ENCODE measurements at places on chromosomes 5 and 9.

DNA sequence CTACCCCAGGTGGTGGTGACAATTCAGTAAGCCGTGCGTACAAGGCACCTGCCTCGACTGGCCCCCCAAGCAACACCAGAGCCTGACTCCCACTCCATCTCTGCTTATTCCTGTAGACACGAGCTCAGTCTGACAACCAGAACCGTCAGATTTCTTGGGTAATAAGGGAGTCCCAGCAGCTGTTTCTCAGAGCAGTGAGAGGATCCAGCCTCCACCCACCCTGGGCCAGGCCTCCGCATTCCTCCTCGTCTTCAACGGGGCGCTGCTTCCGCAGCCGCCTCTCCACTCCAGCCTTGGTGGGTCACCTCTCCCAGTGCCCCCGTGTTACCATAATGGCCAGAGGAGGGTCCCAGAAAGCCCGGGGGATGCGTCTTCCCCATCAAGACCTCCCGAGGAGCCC, 27.7 kb upstream of the GFPT2 start:
- no peak for DNase-seq

- DNase-seq, result no peak
Observed at GRCh38 chr5:5270958-5271785, 131.0 kb downstream of the ADAMTS16 start.

GRCh38 chr9:91516777-91517176, 93.1 kb upstream of the NFIL3 start:
- DNase-seq, result no peak

DNA sequence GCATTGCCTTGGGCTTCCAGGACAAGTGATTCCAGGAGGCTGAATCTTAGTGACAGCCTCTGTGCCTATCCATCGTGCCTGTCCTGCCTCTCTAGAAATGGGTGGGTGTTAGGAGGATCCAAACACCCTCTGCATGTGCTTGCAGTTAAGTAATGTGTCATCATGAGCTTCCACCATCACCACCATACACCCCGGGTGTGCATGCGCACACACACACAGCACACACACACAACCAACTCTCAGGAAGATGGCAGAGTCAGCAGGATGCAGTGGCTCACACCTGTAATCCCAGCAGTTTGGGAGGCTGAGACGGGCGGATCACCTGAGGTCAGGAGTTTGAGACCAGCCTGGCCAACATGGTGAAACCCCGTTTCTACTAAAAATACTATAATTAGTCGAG, 22.8 kb upstream of the CERCAM start:
- no peak for DNase-seq

DNA sequence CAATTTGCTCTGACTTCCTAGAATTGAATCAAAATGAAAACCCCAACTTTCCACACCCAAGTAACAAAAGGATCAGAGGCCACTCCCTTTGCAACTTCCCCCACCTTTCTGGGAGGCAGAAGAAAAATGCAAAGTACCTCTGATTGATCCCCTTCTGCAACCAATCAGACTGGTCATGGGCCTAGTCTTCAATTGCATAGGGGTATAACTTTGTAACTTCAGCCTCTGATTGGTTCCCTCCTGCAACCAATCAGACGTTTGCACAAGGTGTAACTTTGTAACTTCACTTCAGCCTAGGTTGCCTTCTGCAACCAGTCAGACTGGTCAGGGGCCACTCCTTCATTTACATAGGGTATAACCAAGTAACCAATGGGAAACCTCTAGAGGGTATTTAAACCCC, 38.3 kb upstream of the CNOT6 start:
- DNase-seq, result no peak

DNA sequence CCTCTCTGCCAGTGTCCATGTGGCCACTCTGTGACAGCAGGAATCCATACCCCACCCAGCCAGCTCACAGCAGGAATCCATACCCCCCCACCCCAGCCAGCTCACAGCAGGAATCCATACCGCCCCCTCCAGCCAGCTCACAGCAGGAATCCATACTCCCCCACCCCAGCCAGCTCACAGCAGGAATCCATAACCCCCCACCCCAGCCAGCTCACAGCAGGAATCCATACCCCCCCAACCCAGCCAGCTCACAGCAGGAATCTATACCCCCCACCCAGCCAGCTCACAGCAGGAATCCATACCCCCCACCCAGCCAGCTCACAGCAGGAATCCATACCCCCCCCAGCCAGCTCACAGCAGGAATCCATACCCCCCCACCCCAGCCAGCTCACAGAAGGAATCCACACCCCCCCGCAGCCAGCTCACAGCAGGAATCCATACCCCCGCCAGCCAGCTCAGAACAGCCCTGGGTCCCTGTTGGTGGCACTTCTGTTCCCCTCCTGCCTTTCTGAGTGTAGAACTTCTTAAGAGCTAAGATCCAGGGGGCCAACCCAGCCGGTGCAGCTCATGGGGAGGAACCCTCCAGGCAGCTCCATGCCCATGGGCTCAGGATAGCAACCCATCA, 8.4 kb upstream of the RXRA start:
- DNase-seq, result no peak

- DNase-seq, result no peak
Observed at GRCh38 chr5:123802298-123802951, 290.4 kb downstream of the CSNK1G3 start.

GRCh38 chr5:66597183-66597757, 1.1 kb downstream of the MAST4 start:
- DNase-seq, result peak; percentile 18

DNA sequence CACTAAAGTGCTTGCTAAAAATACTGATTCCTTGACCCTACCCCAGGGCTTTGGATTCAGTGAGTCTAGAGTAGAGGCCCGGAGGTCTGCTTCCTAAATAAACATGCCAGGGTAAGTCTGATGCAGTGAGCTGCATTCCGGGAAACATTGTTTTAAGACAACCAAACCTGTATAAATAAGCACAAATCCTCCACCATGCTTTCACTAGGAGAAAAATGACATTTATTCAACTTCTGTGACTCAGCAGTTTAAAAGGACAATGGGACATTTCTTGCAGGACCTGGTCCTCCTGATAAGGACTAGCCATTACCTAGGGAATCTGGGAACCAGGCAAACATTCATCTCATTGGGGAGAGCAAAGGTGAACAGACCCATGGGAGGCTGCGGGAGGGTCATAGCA, 335.3 kb downstream of the MLLT3 start:
- DNase-seq, result no peak

GRCh38 chr9:133562611-133563290, 28.2 kb downstream of the ADAMTSL2 start:
- DNase-seq, result no peak

DNA sequence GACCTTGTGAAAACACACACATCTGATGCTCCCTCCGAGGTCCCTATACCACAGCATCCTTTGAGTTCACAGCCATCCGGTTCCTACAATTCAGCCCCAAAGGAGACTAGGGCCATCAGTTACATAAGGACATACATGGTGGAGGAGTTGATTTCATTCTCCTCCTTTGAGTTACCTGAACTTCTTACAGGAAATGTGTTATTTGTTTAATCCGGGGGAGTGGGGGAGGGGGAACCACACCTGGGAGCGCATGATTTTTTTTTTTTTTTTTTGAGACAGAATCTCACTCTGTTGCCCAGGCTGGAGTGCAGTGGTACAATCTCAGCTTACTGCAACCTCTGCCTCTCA, 30.7 kb downstream of the SEMA4D start:
- no peak for DNase-seq

- DNase-seq, result no peak
Observed at GRCh38 chr5:21680641-21681040, 1172.5 kb downstream of the CDH12 start.

GRCh38 chr9:99459919-99460318, 237.8 kb downstream of the SEC61B start:
- no peak for DNase-seq

GRCh38 chr5:78899922-78900362, 85.2 kb downstream of the ARSB start:
- peak; percentile 22 for DNase-seq

DNA sequence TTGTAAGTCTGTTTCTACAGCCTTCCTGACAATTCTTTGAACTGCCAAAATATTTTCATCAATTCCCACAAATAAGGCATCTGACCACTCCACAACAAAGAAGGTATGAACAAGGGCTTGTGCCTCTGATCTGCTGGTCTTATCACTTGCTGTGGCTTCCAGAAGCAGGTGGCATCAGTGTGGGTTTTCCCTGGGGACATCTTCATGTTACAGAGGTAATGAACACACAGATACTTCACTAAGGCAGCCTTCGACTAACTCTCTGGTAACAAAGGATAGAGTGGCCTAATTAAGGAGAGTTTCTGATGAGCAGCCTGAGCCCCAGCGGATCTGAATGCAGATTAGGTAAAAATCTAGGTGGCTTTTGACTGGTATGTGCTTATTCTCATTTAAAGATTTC, 15.2 kb upstream of the ERAP2 start:
- no peak for DNase-seq

GRCh38 chr5:33417632-33418031, 23.1 kb upstream of the TARS1 start:
- no peak for DNase-seq

- no peak for DNase-seq
Observed at GRCh38 chr5:157137691-157138090, 5.0 kb downstream of the MED7 start.

DNA sequence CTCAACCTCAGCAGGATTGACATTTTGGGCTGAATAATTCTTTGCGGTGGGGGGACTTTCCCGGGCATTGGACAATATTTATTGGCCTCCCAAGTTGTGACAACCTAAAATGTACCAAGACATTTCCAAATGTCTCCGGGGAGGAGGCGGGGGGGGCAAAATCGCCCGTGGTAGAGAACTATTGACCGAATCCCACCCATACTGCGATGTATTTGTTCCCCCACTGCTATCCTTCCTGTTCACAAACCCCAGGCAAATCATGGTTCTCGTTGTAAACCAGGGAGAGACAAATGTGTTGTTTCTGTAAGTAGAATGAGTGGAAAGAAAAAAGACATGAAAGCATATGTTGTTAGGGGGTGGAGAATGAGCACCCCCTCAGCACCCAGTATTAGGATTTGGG, 141.9 kb downstream of the PSAT1 start:
- DNase-seq, result no peak
